ENCODE measurements at places on chromosomes 5 and 9.
A peak's percentile ranks its signal among the peaks of the same experiment; 100 is the strongest.

GRCh38 chr5:91059409-91059808 lies 323.7 kb downstream of the ARRDC3 start:
- DNase-seq: no peak

DNA sequence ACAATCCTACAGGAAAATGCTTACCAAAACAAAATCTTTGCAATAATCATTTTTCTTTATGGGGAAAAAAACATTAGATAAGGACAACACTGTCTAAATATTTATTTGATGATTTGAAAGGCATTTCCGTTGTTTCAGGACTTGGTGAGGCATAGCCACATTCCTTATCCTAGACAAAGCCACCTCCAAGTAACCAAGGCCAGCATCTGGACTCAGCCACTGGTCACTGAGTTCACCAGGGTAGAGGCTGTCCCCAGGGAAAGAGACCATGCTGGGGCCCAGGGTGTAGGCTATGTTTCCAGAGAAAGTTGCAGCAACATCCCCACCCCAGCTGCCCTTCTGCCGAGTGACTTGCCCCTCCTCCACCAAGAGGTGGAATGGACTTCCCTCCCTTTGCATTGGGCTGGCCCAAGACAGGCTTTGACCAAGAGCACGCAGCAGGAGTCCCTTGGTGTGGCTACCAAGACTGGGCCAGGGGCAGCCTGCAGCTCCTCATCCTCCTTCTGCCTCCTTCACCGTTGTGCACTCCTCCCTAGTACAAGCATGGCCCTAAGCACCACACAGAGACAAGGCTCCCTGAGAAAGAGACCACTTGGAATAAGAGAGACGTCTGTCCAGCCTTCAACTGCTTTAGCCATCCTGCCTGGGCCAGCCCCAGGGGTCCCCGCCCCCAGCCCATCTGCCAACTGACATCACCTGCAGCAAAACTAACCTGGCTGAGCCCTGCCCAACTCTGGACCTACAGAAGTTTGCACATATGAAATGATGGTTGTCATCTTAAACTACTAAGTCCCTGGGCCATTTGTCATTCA lies 68.1 kb upstream of the SPIN1 start:
- DNase-seq: no peak

- no peak for DNase-seq
These were observed 290.6 kb downstream of the FBXL7 start for GRCh38 chr5:15790446-15791018.

- DNase-seq: no peak
These were observed 7.4 kb upstream of the FBXL7 start for GRCh38 chr5:15492545-15492944.

DNA sequence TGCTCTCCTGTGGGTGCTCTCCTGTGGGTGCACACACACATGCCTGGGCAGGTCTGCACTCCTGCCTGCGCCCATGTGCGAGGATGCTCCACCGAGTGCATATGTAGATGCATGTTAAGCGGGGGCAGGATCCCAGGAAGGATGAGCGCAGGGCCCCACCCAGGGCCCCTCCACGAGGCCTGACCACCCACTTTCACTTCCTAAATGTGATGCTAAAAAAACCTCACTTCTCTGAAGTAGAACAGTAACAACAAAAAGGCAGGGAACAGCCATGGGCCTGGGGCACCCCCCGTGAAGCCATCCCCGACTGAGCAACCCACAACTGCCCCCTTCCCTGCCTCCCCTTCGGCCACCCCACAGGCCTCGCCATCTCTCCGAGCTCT lies 48.2 kb upstream of the SARDH start:
- DNase-seq: no peak

DNA sequence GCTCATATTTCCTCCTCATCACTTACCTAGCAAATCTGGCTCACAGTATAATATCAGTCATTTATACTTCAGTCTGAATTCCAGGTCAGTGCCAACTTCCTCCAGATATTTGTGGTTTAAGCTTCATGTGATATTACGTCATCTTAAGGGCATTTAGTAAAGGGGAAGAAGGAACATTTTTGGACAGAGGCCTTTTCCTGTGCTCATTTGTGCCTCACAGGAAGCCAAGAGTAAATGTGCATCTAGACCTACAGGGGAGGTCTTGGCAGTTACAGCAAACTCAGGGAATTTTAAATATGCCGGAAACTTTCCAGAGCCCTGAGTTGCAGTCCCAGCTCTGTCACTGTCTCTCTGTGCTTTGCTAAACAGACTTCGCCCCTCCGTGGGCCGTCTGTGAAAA lies 12.3 kb upstream of the KCNIP1 start:
- DNase-seq: no peak

GRCh38 chr5:138177941-138178515 lies 402 bp downstream of the BRD8 start:
- DNase-seq: no peak

- DNase-seq: peak; percentile 9
These were observed 25.2 kb upstream of the PLAC8L1 start for GRCh38 chr5:146130440-146131045.

DNA sequence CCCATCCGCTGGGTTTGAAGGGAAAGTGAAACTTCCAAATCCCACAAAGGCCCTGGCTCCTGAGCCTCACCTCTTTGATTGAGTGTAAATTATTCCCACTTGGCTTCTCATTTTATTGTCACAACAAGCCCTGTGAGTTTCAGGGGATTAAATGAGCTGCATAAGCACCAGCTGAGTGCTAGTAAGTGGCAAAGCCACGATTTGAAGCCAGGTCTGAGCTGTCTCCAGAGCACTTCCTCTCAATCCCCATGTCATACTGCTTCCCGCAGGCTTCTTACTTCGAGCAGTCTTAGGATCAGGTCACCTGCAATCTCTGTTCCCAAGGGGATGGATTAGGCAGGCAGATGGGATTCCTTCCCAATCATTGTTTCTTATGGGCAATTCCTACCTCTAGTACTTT lies 18.0 kb downstream of the RPS14 start:
- no peak for DNase-seq

- no peak for DNase-seq
These were observed 10.0 kb upstream of the P4HA2 start for GRCh38 chr5:132237670-132238069.

GRCh38 chr5:92504346-92504745 lies 1076.7 kb downstream of the NR2F1-AS1 start:
- DNase-seq: no peak

DNA sequence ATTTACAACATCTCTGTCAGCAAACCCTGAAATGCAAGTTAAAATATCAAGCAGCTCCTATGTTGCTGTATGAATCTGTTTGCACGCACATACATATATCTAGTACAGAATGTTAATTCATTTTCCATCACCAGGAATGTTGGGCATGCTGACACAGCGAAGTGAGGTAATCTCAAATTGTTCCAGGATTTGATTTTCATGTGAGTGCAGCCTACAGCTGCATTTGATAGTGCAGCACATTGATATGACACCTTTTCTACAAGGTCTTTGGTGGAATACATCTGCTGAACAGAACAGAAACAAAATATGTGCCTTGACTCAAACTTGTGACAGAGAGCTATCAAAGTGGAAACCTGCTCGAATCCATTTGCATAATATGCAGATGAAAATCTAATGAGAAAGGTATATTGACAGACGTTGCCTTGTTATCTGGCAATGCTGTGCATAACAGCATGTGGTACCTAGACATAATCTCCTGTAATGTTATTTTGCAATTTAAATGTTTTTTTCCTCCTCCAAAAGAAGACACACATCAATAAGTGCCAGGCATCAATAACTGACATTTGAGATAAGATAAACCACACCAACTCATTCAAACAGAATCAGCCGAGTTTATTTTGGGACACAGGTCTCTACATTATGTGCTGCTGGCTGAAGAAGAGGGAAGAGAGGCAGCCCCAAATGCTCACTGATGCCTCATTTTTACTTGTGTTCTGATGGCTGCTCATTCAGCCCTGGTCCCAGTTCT lies 512.2 kb downstream of the ZNF608 start:
- DNase-seq: no peak

GRCh38 chr5:148641735-148642134 lies 12.6 kb downstream of the HTR4 start:
- no peak for DNase-seq

DNA sequence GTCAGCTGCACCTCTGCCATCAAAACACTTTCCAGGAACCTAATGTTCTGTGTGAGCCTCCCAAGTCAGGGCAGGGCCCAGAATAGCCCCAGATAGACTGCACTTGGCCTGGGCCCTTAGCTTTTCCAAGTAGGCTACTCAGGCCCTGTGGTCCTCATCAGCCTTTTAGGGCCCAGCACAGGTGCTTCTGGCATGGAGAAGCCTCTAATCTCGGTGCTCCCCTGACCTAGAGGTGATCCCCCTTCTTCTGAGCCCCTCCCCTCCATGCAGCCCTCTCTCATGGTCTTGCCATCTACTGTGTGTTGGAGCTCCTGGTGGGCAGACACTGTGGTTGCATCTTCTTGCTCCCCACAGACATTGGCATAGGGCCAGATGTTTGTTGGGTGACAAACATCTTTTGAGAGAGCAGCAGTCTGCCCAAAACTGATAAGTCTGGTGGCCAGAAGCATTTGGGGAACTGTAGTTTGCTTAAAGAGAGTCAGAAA lies 28.1 kb downstream of the FRMPD1 start:
- DNase-seq: no peak

DNA sequence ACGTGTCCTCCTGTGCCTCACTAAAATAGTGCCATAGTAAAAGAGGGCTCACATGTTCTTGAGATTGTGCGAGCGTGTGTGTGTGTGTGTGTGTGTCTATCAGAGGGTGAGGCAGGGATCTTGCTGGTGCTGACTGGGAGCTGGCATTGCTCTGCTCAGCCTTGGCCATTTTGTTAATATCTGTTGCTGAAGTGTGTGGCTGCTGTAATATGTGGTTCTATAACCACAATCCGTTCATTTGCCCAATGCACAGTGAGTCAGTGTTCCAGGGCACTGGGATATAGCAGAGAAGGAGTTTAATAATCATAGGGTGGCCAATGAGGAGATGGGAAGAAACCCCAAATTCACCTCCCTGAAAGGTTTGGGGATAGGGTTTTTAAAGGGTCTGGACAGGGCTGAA lies 61.3 kb downstream of the RASGRF2 start:
- no peak for DNase-seq

DNA sequence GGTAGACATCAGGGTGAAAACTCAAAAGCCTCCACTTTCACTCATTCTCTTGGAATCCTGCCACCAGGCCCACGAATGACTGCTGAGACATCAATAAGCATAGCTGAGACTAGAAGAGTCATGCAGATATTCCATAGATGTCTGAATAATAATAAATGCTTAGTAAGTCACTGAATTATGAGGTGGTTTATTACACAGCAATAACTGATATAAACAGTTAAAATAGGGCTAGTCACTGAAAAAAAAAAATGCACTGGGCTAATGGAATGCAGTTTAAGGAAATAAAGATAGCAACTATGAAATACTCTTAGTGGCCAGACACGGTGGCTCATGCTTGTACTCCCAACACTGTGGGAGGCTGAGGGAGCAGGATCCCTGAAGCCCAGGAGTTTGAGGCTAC lies 262.8 kb upstream of the CDH6 start:
- DNase-seq: no peak

GRCh38 chr5:110899566-110900412 lies 161.0 kb downstream of the SLC25A46 start:
- DNase-seq: no peak

DNA sequence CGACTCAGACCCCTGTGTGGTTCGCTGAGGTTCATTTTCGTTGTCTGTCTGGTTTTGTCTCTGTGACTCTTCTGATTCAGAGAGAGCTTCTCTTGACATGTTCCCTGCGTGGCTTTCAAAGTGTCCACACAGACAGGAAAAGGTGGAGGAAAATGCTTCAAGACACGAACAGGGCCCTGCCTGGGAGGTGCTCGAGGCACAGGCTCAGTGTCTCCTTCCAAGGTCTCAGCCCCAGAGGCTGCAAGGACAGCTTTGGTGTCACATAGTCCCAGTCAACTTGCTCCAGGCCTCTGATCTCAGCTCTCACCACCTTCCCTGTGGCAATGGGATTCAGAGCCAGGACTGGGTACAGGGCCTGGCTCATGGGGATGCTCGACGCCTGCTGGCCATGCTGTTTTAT lies 51.6 kb upstream of the SARDH start:
- no peak for DNase-seq

DNA sequence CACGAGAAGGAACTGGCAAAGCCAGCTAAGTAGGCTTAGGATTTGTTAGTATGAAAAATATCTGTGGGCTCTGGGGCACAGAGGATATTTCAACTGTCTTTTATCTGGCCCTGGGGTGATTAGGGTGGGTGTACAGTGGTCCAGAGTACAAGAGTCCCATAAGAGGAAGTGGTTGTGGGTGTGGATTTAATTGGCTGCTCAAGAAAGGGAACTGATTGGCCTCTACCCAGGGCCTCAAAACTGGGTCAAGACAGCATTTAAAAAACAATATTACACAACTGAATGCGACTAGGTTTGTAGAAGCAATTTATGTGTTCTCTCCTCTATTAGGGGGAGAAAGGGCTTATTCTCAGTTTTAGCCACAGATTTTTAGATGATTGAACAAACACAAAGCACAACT lies 1353.4 kb upstream of the WWC1 start:
- no peak for DNase-seq

DNA sequence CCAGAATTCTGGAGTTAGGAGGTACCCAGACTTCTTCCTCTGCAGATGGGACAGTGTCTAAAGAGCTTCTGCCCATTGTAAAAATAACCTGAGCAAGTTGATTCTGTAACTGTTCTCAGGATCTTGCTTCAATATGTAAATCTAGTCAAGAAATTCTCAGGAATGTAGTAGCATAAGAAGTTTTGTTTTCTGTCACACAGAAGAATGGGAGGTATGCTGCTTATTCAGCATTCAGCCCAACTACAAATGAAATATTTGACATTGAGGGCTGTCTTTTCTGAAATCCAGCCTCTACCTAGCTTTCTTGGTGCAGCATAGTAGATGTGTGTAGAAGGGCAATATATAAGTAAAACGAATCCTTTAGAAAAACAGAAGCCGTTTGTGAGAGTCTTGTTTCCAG lies 13.8 kb downstream of the MACIR start:
- no peak for DNase-seq

- DNase-seq: no peak
These were observed 39.6 kb downstream of the TRIO start for GRCh38 chr5:14182761-14183160.

GRCh38 chr5:126811515-126812198 lies 34.7 kb downstream of the LMNB1 start:
- DNase-seq: no peak

- no peak for DNase-seq
These were observed 3.9 kb downstream of the EBF1 start for GRCh38 chr5:159095866-159096242.

Measured in neuronal stem cell (in vitro differentiated cells).